ENCODE measurements at places on chromosomes 4 and X.

DNA sequence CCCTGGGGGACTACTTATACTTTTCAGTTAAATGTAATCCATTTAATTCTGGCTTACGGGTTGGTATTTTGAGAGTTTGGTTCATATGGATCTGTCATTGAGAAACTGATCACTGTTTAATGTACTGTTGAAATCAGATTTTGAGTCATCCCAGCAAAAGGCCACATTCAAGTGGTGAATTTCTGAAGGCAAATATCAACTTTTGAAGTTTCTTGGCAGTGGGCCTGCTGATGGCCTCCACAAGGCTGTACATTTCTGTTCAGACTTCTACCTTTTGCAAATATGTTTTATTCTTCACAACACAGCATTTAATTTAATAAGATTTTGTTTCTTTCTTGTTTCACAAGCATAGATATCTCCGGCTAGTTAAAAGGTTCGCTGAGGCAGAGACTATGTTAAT is 138.7 kb downstream of the PDGFC start:
- no peak for DNase-seq

- no peak for DNase-seq
These were observed 56.2 kb downstream of the PROM1 start for GRCh38 chr4:16027626-16028025.

DNA sequence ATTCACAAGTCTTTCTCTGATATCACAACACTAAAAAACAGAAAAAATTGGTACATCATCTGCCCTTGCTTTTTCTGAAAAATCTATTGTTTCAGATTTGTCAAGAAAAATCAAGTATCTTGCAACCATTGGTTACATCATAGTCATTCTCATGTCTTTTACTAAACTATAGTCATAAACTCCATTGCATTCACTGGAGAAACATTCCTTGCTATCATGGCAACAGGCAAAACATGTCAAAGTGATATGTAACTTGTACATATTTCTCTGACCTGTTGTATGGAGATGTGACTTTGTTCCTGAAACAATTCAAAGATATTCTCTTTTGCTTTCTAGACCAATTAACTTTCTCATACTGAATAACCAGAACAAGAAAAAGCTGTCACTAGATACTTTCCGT is 121.9 kb upstream of the ANK2 start:
- DNase-seq, result no peak

- no peak for DNase-seq
These were observed 101.8 kb upstream of the VCX2 start for GRCh38 chrX:8272821-8273220.

GRCh38 chr4:80393970-80394250 is 58.4 kb downstream of the CFAP299 start:
- no peak for DNase-seq

- no peak for DNase-seq
These were observed 281.5 kb downstream of the USP46 start for GRCh38 chr4:52377563-52377962.

DNA sequence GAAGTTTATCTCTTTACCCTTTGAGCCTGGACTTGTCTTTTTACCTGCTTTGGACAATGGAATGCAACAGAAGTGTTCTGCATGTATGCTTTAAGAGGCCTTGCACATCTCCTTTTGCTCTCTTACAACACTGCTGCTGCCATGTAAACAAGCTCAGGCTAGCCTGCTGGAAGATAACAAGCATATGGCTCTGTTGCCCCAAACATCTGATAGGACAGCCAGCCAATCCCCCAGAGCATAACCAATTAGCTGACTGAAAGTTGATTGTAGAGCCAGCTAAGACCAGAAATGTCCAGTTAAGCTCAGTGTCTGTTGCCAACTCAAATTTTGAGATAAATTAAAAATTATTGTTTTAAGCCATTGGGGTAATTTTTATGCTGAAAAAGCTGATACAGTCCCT is 510.6 kb upstream of the CNKSR2 start:
- DNase-seq, result no peak

DNA sequence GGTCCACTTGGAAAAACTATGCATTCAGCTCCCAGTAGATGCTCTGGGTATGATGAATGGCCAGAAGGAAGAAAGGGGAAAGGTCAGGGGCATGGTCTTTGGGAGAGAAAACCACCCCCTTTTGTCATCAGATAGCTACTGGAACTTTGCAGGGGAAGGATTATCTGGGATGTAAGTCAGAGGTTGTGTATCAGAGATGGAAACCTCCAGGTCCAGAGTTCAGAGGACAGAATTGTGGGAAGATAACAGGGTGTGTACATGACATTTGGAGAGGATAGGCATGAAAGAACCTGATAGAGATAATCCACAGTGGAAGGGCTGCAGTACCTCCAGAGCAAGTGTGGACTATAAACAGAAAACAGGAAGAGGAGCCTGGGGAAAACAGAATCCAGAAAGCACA is 262.7 kb downstream of the SPRY1 start:
- DNase-seq, result no peak

DNA sequence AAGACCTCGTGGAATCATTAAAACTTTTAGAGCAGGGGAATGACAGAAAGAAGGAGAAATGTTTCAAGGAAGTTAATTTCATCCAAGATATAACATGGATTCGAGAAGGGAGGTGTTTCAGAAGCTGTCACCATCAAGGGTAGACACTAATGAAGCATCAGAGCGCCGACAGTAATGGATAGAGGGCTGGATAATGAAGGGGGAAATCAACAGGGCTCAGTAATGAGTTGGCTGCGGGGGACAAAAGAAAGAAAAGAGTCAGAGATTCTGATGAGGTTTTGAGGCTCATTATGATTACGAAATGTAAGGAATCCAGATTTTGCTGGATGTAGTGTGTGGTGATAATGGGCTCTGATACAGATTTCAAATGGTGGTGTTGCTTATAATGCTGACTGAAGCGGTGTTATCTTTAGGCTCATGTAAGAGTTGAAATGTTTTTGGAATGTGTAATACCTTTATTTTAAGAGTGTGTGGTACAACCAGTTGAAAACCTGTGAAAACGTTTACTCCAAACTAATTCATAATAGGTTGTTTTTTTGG is 39.3 kb upstream of the TENM3 start:
- DNase-seq, result no peak

DNA sequence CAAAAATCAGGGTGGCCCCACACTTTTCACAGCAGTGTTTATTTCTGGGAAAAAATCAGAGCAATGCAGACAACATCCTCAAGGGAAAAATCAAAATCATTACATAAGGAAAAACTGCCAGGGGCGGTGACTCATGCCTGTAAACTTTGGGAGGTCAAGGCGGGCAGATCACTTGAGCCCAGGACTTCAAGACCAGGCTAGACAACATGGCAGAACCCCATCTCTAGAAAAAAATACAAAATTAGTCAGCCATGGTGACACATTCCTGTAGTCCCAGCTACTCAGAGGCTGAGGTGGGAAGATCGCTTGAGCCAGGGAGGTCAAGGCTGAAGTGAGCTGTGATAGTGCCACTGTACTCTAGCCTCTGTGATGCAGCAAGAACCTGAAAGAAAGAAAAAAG is 102.8 kb downstream of the NAF1 start:
- no peak for DNase-seq

DNA sequence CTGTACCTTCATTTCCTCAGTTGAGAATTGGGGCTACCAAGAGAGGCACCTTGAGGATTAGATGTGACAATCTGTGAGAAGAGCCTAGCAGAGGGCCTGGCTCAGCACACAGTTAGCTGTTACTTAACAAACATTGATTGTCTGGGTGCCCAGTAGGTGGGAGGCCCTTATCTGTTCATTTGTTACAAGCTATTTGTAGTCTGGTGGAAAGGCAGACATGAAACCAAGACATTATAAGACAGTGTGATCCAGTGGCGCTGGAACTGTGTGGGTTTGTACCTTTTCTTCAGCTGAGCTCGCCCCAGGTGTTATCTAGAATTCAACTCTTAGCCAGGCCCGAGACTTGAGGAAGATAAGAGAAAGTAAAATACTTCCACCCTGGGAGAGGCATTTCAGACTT is 16.9 kb downstream of the AKAP4 start:
- DNase-seq, result no peak

DNA sequence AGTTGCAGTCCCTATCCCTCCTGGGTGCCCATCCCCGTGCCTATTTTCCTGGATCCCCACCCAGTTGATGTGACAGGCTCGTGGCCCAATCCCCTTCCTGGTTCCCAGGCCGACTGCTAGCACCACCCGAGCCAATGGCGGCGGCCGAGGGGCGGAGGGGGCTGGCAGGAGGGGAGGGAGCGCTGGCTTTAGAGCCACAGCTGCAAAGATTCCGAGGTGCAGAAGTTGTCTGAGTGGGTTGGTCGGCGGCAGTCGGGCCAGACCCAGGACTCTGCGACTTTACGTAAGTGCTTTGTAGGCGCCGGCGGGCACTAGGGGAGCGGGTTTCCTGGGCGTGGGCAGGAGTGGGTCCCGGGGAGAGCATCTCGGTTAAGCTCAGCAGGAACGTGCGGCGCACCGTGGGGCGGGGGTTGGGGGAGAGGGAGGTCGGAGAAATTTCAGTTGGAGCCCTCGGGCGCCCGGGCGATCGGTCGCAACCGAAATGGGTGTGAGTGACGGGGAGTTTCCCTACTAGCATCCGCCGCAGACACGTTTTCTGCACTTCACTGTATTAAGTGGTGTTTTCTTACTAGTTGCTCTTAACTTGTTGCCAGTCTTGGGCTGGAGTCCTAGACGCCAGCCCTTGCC is at the start of gene PLS3:
Gene PLS3, plus strand, starts transcription at position 197 of the 627 bp plus-strand sequence. CDS start 49,077 bp downstream, outside the sequence.
- DNase-seq, result peak; percentile 83

DNA sequence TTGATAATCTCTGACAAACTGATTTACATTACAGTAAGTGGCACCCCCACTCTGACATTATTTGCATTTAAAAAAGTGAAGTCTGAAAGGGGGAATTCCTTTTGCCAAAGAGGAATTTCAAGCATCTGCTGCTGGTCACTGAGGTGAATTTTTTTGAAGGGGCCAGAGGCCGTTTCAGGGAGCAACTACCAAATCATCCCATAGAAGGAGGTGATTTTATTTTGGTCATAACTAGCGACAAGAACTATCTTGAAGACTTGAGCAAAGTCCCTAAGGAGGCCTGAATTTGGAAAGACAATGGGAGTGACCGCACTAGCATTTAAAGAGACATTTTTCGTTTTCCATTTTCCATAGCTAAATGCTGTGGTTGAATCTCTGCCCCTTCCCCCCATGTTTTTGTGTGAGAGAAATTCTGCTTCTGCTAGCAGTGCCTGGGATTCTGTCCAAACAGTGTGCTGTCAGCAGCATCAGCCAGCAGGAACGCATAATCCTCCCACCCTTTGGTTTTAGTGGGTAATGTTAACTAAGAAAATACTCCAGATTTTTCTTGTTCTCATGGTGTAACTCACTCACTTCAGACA is 110.1 kb upstream of the MED14 start:
- no peak for DNase-seq

- DNase-seq, result no peak
These were observed 106.6 kb downstream of the RASL11B start for GRCh38 chr4:52968691-52969090.

DNA sequence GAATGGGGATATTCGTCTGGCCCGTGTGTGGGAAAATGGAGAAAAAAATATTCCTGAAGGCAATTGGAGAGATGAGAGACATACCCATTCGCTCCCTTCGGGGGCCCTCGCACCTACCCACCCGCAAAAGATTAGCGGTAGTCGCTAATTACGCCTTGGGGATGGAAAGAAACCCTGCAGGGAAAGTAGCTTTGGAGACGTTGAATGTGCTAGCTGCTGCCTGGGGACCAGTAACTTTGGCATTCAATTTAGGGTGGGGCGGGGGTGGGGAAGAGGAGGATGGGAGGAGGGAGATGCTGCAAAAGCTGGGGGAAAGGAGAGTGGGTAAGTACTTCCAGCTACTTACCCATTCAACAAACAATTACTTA is 407 bp upstream of the ZC4H2 start:
- DNase-seq, result no peak

DNA sequence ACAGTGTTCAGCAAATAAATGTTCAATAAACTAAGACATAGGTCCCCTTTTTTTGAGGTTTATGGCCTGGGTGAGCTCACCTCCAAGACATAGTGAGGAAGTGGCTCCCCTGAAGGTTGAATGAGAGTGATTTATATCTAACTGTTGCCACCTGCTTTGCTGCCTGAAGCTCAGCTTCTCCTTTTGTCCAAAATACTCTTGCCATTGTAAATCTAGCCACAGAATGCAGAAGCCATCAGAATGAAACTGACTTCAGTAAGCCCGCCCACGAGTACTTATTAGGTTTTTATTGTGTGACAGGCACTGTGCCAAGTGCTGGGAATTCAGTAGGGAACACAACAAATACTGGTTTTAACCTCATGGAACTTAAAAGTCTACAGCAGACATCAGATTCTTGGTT is 18.0 kb downstream of the SPINK2 start:
- DNase-seq, result no peak

DNA sequence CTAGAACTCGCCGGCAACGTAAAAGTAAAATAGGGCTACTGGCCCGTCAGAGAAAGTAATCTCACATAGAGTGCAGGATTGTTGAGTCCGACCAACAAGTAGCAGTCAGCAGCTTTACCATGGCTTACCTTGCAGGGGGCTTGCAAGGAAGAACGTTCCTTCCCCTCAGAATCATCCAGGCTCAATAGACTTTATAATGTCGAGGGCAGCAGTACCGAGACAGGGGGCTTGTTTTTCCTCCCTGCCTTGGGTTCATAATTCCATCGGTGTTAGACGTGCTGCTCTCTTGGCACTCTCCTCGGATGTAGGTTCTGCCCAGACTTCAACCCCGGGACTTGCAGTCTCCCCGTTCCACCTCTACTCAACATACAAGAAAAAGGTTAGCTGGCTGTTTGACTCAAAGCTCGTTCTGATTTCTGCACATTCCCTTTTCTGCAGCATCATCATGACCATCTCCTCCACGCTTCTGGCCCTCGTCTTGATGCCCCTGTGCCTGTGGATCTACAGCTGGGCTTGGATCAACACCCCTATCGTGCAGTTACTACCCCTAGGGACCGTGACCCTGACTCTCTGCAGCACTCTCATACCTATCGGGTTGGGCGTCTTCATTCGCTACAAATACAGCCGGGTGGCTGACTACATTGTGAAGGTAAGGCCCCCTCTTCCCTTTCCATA is 1.5 kb downstream of the SLC10A4 start:
- no peak for DNase-seq

- no peak for DNase-seq
These were observed 50.7 kb downstream of the FHL1 start for GRCh38 chrX:136198010-136198409.

DNA sequence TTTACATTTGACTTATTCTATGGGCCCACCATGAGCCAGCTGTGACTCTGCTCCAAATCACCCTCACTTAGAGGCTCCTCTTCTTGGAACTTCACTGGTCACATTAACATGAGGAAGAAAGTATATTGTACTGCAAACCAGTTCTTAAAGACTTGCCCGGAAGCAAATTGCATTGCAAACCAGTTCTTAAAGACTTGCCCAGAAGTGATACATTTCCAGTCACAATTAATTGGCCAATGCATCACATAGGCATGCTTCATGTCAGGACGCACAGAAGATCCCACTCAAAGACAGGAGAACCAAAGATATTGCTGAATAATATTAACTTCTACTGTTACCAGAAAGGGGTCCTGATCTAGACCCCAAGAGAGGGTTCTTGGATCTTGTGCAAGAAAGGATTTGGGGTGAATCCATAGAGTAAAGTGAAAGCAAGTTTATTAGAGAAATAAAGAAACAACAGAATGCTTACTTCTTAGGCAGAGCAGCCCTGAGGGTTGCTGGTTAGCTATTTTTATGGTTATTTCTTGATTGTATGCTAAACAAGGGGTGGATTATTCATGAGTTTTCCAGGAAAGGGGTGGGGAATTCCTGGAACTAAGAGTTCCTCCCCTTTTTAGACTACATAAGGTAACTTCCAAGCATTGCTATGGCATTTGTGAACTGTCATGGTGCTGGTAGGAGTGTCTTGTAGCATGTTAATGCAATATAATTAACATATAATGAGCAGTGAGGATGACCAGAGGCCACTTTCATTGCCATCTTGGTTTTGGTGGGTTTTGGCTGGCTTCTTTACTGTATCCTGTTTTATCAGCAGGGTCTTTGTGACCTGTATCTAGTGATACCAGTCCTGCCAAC is 54.6 kb upstream of the HCCS start:
- no peak for DNase-seq

Data from RWPE1 (cell line).